ENCODE measurements at places on chromosomes 11 and 22.

GRCh38 chr11:128497061-128497775 is 90.1 kb downstream of the ETS1 start:
- DNase-seq = peak; percentile 39

- no peak for DNase-seq
These were observed 119.6 kb downstream of the NAV2 start for GRCh38 chr11:19832086-19832750.

DNA sequence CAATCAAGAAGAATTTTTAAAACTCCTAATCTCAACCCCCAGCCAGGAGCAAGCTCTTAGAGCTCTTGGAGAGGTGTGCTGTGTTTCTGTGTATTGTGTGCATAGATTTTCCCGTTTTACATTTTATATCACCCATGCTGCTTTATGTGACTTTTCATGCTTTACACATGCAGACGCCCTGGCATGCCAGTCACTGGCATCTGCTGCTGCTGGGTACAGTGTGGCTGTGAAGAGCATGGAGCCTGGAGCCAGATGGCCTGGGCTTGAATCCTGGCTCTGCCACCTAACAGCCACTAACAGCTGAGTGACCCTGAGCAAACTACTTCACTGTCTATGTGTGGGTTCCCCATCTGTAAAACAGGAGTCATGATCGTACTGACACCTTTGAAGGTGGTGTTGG is 23.1 kb downstream of the POLR3H start:
- no peak for DNase-seq

- DNase-seq = no peak
These were observed 141.6 kb downstream of the EFCAB6 start for GRCh38 chr22:43670513-43670912.

Data from GM20000 (cell line).